ENCODE measurements at places on chromosomes 3 and 15.

DNA sequence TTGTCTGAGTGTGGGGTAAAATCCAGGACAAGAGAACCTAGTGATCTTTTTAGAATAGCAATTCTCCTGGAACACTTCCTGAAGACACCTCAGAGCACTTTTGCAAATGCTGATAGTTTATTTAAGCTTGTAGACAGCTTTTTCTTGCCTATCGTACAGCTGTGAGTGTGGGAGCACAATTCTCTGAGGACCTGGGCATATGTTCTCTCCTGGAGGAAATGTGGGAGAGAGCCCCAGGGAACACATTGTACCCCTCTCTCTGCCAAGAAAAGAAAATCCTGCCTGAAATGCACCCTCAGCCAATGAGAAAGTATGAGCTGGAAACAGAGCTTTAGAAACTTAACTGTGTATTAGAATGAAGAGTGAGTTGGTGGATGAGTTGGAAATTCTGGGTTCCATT, 308.3 kb upstream of the SEMA6D start:
- no peak for DNase-seq

DNA sequence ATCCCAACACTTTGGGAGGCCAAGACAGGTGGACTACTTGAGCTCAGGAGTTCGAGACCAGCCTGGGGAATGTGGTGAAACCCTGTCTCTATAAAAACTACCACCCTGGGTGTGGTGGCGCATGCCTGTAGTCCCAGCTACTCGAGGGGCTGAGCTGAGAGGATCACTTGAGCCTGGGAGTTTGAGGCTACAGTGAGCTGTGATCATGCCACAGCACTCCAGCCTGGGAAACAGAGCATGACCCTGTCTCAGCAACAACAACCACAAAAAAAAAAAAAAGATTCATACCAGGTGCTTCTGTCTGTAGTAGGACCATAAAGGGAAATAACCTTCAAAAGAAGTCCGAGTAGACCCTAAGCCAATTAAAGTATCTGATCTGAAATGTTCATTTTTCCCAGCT, 94.5 kb downstream of the SERPINI1 start:
- no peak for DNase-seq

DNA sequence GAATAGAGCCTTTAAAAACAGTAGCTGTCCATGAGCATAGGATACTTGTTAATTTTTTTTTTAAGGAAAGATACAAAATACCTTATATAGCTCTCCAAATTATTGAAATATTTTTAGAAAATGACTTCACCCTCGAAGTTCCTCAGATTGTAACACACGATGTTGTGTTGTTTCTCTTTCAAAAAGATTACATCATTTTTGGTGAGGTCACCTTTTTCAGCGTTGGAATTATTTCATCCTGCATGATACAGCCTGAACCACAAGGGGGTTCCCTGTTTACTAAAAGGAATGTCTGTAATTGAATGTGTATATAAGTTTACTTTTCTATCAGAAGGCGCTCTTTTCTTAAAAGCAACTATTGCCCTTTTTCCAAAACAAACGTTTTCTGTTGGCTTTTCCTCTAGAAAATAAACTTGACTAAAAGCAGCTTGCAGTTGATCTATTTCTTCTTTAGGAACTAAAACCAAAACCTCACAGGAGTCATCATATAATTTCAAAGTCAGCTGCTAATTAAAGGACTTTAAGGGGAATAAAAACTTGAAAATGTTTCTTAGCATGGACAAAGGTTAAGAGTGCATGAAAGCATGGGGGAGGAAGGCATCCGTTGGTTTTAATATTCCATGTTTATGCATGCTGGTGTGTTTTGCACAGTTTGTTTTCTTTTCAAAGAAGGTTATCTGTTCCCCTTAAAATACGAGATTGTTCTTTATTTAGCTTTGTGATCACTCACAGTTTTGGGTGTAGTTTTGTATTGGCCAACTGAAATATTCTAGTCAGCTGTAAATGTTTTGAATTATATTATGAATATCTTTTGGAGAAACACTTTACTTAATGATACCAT, 29.4 kb downstream of the LYSMD4 start:
- no peak for DNase-seq

DNA sequence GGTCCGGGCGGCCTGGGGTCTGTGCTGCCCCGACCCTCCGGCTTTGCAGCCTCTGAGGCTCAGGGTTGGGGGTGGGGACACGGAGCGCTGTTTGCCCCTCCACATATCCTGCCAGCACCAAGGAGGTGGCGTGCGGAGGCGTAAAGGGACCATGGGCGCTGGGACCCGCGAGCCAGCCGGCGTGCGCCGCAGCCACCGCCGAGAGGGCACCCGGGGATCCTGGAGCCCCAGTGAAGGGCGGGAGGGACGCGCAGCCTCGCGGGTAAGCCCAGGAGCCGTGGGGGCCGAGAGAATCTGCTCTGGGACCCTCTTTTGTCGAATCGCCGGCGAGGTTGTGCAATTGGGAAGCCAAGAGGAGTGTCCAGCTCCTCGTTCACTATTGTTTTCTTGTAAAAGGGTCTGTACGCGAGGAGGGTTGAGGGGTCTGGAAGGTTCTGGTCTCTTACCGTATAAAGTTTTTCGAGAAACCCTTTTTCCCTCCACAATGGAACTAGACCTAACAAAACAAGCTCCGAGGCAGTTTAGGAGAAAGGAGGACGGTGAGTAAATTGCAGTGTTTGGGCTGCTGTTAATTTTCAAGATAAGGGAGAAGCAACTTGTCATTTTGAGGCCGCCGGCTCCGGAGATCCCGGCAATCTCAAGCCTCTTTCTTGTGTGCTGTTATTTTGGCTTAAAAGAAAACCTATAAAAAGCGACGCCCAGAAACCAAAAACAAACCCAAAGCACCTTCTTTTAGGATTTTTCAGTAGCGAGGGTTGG, 29.9 kb upstream of the ST3GAL6 start:
- no peak for DNase-seq

GRCh38 chr3:144039661-144040060, 68.0 kb downstream of the DIPK2A start:
- DNase-seq: no peak

- DNase-seq: peak; percentile 15
Observed at GRCh38 chr3:153284282-153284938, 122.4 kb downstream of the RAP2B start.

DNA sequence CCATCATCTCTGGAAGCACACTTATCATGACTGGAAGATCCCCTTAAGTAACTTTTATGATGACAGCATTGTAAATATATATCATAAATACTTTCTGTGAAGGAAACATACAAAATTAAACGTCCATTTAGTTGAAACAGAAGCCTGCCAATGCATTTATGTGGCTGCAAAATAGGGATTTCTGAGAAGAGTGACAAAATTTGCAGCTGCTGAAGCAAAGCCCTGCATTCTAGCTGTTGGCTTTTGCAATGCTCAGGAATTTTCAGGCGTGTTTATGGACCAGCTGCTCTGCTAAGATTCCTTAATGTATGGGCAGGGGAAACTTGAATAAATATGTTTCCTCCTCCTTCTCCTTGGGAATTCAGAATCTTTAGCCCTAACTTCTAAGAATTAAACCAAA, 137.3 kb downstream of the CACNA2D3 start:
- no peak for DNase-seq

DNA sequence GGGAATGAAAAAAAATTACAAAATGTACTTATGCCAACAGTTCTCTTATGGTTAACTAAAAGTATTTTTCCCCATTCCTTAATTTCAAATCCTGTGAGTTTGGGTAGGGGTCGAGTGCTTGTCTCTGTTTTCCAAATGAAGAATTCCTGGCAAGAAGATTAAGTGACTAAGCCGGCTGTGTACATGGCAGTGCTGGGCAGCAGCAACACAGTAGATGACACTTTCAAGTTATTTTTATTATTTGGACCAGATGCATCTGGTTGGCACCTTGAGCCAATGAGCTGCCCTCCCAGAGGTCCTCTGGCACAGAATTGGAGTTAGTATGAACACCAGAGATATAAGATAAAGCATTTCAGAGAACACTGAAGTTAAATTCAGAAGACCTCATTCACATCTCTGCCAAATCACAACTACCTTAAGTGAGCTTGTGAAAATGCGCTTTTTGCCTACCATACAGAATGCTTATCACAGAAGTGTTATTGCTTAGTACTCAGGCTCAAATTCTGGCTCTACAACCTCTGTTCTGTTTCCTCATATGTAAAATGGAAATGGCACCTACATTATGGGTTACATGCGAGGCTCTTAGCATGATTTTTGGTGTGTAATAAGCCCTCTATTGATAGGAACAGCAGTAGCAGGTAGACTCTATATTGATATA, 256.9 kb downstream of the UBE2E2 start:
- no peak for DNase-seq

GRCh38 chr3:127889461-127889863, 25.6 kb upstream of the KBTBD12 start:
- DNase-seq: no peak

DNA sequence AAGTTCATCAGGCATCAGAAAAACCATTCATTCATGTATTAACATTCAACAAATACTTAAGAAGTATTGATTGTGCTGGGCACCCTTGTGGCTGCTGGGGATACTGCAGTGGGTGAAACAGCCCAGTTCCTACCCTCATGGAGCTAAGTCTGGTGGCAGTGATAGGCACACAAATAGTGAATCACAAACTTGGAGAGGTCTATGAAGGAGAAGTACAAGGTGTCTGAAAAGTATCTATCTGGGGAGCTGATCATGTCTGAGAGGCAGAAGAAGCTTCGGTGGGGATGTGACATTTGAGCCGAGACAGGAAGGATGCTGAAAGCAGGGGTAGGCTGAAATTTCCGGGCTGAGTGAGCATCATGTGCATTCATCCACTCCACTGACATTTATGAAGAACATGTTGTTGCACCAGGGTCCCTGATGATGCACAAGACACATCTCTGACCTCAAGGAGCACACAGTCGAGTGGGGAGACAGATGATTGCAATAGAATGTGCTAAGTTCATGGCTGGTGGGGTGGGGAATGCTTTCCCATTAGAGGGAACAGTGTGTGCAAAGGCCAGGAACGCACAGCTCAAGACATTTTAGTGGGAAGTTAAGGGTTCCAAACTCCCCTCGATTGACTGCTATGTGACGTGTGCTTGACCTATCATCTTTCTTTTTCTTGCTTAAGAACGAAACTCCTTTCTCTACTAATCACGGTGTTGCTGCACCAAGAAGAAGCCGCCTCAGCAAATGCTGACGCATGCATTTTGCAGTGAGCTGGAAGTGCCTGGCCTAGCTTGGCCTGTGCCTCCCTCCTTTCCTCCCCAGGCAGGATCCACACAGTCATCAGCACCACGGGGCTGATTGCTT, 309.1 kb upstream of the ICE2 start:
- peak; percentile 32 for DNase-seq

DNA sequence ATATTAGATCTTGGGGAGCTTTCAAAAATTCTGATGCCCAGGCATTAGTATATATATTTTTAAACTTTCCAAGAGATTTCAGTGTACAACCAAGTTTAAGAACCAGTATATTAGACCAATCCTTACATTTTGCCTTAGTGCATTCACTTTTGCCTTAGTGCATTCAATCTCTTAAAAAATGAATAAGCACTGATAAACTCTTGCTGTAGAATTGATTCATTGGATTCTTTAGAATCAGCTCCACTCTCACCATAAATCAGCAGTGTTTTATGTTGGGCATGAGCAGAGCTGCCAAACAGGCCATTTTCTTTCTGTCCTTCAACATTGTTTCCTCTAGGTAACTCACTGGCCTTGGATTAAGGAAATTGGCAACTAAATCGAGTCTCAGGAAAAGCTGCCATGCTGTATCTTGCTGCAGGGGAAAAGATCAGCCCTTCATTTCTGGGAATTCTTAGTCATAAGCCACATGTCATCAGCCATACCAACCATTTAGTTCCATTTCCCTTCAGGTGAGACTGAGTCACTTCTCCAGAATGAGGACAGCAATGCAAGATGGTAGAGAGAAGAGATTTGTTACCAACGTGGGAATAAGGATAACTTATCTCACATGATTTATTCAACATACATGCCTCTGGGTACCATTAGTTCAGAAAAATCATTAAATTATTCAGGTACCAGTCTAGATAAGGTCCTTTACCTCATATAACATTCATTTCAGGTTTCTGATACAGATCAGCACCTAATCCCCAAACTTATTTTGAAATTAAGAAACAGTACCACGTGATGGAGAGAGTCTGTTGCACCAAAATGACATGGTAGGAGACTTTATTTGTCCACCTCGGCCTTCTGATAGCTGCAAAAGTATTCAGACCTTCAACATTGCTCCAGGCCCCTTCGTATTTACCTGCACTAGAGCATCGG, 192.5 kb downstream of the P3H2 start:
- DNase-seq: no peak

DNA sequence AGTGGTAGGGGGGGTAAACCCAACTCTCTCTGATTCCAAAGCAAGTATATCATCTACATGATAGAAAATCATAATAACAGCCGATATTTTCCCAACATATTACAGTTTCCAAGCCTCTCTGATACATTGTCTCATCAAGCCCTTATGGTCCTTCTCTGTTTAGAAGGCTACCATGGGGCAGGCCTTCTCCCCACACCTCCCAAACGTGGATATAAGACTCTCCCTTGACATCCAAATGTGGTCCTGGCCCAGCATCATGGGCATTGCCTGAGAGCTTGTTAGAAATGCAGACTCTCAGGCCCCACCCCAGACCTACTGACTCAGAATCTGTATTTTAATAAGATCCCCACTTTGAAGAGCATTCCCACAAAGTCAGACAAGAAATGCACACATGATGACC, 17.7 kb upstream of the CCR9 start:
- DNase-seq: no peak

All from T follicular helper cell (primary cell).